ENCODE measurements at places on chromosomes 1 and 21.

- DNase-seq: no peak
Observed at GRCh38 chr1:202143011-202143767, 1.3 kb downstream of the ARL8A start.

DNA sequence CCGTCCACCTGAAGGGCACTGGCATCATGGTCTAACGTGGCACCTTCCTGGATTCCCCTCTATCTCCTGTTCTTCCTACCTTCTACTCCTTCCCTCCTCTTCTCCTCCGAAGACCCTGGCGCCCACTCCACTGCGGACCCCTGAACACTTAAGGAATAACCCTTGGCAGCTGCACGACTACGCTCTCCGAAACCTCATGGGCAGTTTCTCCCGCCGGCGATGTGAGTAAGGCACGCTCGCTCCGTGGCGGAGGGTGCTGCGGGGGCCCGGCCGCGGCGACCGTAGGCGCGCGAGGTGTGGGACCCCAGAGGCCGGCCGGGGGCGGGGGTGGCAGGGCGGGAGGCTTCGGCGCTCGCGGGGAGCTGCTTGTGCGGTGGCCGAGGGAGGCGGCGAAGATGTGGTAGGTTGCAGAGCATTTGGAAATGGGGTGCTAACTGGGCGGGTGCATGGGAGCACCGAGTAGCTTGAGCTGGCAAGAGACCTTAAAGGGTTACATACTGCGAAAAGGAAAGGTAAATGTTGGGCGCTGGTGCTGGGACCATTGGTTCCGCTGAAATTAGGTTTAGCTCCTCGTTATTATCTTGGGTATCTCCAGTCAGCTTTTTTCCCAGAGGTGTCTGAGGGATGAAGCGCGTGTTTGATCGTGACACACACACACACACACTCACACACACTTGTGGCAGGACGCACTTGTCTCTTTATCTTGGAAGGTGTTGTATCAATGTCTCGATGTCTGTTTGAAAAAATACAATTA is 876 bp downstream of the LRRC7 start:
- DNase-seq: no peak

DNA sequence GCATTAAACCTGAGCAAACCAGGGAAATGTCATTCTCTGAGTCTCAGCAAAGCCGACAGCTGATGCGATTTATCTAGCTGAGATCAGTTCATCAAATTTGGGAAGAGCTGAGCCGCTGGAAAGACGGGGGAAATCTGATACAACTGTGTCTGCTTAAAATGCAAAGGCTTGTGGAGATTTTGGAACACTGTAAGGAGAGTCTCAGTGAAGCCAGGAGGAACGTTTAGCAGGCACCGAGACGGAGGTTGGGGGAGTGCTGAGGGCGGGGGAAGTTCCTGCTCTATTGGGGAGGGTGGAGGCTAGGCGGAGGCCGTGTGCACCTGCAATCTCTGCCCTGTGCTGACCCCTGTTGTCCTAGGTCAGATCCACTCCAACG is 143.2 kb upstream of the CSF3R start:
- no peak for DNase-seq

DNA sequence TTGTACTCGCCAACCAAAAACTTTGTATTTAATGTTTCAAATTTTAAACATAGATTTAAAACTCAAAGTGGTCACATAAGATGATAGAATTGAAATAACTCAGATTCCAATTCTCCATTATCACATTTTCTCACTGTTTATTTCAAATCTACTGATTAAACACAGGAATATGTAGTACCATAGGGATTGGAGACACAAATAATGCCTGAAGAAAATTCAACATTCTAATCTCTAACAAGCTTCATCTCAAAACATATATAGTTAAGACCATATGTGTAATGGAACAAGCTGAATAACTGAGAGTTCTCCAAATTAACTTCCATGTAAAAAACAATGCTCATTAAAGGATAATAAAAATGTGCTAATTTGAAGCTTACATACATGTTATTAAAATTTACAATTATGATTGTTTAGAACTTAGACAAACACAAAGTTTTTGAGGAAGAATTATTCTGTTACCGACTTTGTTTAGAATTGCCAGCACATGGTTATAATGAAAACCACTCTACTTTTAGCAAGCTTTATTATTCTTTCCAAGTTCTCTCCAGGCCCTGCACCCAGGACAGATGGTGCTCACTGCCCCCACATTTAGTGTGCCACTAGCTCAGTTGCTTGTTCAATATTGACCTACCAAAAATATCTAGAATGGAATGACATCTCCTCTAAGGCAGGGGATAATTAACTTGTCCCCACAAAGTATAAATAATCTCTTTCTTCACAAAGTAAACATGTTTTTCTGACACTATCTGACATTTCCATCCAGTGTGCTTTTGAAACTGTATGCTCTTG is 467.2 kb downstream of the TTLL7 start:
- no peak for DNase-seq

- DNase-seq: no peak
Observed at GRCh38 chr1:153749408-153750005, 21.7 kb downstream of the INTS3 start.

- DNase-seq: no peak
Observed at GRCh38 chr1:231665726-231666125, 39.1 kb downstream of the DISC1 start.

DNA sequence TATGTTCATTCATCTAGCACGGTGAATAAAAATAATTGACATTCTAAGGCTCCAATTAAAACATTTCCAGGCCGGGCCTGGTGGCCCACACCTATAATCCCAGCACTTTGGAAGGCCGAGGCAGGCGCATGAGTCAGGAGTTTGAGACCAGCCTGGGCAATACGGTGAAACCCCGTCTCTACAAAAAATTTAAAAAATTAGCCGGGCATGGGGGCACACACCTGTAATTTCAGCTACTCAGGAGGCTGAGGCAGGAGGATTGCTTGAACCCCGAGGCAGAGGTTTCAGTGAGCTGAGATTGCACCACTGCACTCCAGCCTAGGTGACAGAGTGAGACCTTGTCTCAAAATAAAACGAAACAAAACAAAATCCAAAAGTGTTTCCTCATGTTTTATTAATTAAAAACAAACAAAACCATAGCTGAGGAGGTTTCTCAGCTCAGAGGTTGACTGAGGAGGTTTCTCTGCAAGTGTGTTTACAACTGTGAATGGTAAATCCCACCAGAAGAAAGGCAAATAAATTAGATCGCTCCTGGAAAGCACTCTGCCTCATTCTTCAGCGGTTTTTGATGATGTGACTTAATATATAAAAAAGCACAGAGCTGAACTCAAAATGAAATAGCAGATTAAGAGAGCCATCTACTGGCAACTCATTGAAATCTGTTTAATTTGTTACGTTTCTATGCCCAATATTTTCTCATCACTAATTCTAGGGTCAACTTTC is 37.7 kb upstream of the ATG4C start:
- DNase-seq: no peak
